ENCODE measurements at places on chromosomes 16 and 17.

- no peak for ATAC-seq
These were observed 1.9 kb upstream of the ST6GALNAC1 start for GRCh38 chr17:76645481-76645880.

DNA sequence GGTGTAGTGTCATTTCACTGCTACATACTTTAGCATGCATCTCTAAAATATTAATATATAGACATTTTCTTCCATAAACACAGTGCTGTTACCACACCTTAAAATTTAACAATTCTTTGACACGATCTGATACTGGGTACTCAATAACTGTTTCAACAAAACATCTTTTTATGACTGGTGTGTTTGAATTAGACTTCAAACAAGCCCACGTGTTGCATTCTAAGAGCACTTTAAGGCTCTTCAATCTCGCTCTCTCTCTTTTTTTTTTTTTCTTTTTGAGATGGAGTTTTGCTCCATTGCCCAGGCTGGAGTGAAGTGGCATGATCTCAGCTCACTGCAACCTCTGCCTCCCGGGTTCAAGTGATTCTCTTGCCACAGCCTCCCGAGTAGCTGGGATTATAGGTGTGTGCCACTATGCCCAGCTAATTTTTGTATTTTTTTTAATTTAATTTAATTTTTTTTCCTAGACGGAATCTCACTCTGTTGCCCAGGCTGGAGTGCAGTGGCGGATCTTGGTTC is 15.8 kb upstream of the SLC46A1 start:
- ATAC-seq: no peak

GRCh38 chr17:29103341-29103740 is 60.4 kb downstream of the PIPOX start:
- no peak for ATAC-seq

DNA sequence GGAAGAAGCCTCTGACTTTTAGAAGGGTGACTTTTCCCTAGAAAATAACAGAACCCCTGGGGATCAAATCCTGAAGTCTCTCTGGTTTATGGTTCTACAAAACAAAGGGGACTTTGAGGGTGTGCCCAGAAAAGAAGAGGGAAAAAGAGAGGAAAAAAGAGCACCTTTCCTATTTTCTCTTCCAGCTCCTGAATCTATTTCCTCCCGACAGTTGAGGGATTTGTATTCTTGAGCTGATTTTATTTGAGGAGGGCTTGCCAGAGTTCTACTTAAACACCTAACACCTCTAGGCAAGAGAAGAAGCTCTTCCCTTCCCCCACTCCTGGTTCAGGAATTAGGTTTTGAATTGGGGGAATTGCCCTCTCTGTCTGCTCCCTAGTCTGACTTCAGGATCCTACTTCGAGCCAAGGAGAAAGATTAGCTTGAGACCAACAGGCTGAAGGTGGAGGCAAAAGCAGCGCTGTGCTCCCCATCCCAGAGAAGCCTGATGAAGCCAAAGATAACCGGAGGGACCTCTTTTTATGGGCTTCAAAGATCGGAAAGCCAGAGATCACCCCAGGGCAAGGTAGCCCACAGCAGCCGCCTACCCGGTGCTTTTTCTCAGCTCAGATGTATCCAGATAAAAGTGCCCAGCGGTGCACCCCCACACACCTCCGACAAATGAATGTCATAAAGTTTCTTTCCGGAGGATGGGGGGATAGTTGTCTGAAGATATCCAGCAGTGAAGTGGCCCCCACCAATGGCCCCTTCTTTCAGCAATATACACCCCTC is 796 bp downstream of the HOXB3 start:
- no peak for ATAC-seq

- ATAC-seq: no peak
These were observed 3.6 kb downstream of the CRAMP1 start for GRCh38 chr16:1615761-1616160.

DNA sequence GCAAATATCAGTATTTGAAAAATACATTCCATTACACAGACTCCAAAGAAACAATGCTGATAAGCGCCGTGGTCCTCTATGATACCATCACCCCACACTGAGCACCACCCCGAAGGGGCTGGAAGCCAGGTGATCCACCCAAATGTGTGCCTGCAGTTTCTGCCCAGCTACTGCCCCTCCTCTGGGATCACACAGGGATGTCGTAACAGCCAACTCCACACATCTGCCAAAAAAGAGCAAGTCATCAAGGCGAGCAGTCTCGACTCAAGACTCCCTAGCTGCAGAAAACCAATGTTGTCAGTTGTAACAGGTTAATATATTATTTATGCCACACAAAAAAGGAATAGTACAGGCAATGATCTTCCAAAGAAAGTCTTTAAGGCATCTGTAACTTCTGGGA is 21.0 kb downstream of the CYB5D2 start:
- ATAC-seq: no peak

GRCh38 chr16:79336437-79337229 is 263.9 kb downstream of the MAF start:
- ATAC-seq: no peak

DNA sequence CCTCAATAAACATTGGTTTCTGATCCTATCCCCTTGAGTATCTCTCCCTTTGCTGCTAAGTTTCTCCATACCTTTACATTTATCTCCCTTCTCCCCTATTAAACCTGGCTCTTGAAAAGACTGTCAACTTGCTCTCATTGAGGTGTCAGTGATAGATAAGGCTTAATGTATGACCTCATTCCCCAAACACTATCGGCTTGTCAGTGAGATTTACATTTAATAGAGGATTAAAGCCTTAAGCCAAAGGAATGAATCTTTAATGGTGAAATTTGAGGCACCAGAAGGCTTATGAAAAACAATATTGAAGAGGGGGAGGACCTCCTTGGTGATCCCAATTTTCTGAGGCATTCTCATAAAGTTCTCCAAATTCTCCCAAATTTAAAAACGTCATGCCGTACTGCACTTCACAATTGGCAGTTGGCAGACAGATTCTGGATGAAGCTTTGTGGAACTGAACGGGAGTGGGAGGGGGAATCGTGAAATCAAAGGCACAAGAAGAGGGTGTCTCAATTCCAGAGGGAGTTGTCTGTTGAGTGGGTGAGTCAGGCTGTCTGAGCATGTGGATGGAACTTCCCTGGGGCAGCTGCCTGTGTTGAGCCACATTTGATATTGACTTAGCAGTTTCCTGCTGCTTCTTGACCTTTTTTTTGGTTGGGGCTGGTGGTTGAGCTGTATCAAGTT is 478.8 kb downstream of the NPIPA7 start:
- no peak for ATAC-seq

DNA sequence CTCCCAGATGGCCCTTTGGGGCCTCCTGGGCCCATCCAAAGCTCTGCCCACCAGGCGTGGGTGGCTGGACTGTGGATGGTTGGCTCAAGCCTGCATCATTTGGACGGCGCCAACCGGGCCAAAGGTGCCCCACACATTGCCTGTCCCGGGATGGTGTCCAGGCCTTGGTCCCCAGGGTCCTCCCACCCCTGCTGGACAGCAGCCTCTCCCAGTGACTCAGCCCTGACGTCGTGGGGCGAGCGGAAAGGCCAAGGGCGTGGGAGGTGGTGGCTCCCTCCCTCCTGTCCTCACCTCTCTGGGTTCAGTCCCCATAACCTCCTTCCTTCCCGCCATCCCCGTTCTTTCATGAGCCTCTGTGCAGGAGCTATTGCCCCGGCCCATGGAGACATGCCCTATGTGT is 42.1 kb upstream of the DLX4 start:
- no peak for ATAC-seq

GRCh38 chr16:72091217-72091616 is 2.2 kb downstream of the TXNL4B start:
- no peak for ATAC-seq

GRCh38 chr16:75471723-75472633 is 7.5 kb upstream of the TMEM170A start:
- ATAC-seq: peak; percentile 84

DNA sequence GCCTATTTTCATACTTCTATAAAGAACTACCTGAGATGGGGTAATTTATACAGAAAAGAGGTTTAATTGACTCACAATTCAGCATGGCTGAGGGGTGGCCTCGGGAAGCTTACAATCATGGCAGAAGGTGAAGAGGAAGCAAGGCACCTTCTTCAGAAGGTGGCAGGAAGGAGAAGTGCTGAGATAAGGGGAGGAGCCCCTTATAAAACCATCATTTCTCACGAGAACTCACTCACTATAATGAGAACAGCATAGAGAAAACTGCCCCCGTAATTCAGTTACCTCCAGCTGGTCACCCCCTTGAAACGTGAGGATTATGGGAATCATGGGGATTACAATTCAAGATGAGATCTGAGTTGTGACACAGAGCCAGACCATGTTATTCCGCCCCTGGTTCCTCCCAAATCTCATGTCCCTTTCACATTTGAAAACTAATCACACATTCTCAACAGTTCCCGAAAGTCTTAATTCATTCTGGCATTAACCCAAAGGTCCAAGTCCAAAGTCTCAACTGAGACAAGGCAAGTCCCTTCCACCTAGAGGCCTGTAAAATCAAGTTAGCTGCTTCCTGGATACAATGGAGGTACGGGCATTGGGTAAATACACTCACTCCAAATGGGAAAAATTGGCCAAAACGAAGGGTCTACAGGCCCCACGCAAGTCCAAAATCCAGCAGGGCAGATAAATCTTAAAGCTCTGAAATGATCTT is 237.7 kb downstream of the CDH13 start:
- no peak for ATAC-seq

DNA sequence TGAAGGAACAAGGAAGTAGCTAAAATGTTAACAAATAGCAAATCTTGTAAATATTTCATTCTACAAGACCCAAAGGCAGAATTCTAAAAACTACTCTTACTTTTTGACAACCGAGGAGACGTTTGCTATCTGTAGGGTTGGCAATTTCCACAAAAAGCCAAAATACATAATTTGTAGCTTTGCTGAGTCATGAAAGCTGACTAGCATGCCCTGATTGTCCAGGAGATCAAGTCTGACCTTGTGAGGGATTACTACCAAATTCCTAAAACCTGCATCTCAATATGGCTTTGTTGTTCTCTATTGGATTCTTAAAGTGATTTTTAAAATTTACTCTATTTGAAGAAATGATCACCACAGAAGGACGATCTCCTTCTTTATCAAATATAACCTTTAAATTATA is 10.8 kb downstream of the DNAJA2 start:
- no peak for ATAC-seq

GRCh38 chr16:2177561-2177960 is 18.8 kb downstream of the CASKIN1 start:
- no peak for ATAC-seq

- peak; percentile 62 for ATAC-seq
These were observed 80.7 kb downstream of the PLD6 start for GRCh38 chr17:17125136-17126084.

DNA sequence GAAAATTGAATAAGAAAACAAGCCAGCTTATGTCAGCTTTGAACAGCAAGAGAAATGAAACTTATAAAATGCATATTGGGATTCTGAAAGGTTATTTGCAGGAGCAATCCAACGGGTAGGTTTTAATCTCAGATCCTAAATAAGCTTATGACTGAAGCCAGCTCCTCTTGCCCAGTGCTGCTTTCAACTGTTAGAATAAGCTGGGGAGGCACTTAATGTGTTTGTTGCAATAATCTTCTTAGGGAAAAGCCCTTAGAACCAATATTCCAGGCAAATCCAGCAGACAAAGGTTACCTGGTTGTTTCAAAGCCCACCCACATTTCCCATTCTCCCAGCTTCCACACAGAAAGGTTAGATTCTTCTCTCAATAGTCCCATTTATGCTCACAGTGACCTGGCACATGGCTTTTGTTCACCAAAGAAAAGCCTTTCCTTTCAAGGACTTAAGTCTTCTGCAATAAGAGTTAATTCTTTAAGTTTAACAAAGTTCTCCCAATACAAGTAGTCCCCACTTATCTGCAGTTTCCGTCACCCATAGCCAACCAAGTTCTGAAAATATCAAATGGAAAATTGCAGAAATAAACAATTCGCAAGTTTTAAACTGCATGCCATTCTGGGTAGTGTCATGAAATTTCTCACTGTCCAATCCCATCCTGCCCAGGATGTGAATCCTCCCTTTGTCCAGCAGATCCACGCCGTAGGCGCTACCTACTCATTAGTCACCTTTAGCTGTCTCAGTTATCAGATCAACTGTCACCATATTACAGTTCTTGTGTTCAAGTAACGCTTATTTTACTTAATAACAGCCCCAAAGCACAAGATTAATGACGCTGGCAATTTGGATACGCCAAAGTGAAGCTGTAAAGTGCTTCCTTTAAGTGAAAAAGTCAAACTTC is 5.9 kb downstream of the TEX2 start:
- no peak for ATAC-seq

- peak; percentile 88 for ATAC-seq
These were observed 11.2 kb upstream of the CEP20 start for GRCh38 chr16:15899538-15900100.

- ATAC-seq: no peak
These were observed 11.9 kb downstream of the FASN start for GRCh38 chr17:82085931-82086764.

GRCh38 chr16:27690608-27691007 is 140.7 kb downstream of the KATNIP start:
- no peak for ATAC-seq

- ATAC-seq: no peak
These were observed 6.4 kb downstream of the LIMD2 start for GRCh38 chr17:63693411-63694113.

- ATAC-seq: no peak
These were observed 54.9 kb downstream of the BEAN1 start for GRCh38 chr16:66481943-66482390.

- ATAC-seq: no peak
These were observed 52.3 kb downstream of the NT5M start for GRCh38 chr17:17355426-17355825.

DNA sequence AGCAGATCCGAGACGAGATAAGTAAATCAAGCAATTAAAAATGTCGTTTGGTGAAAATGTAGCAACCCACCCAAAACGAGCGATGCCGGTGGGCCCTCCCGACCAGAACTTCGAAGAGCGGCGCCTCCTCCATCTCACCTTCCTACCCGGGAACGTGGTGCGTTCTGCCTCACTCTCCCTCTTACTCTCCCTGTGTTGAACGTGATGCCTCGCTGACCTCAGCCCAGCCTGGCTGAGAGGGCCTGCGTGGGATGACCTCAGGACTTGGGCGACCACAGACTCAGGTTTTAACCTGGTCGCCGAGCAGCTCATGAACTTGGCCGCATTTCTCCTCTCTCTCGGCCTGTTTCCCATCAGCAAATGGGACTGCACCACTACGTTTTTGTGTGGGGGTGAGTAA is 69.7 kb upstream of the RPL38 start:
- ATAC-seq: no peak

DNA sequence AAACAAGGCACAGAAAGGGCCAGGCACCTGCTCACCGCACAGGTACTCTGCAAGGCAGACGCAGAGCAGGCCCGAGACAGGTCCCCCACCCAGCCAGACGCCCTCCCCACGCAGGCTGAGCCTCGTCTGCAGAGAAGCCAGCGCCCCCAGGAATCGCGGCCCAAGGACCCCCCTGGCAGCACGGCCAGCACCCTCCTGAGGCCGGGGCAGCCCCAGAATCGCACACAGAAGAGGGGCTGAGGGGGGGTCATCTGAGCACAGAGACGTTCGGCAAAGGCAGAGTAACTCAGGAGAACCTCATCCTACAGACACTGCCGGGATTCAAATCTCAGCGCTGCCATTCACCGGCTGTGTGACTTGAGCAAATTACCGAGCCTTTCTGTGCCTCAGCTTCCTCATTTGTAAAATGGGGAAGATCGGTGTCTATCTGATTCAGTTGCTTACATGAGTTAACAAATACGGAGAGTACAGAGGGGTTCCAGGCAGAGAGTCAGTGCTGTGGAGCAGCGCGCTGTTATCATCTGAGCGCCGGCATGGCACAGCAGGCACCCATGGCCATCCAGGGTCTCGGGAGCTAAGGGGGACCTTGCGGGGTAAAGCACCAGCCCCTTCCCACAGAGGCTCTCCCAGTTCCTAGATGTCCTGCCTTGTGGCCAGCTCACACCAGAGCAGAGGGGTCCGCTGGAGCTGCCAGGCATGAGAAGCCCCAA is 10.4 kb downstream of the EMC6 start:
- ATAC-seq: no peak
